Glomerular endothelial cell (primary cell): ENCODE measurements at places on chromosomes 5 and 9.

DNA sequence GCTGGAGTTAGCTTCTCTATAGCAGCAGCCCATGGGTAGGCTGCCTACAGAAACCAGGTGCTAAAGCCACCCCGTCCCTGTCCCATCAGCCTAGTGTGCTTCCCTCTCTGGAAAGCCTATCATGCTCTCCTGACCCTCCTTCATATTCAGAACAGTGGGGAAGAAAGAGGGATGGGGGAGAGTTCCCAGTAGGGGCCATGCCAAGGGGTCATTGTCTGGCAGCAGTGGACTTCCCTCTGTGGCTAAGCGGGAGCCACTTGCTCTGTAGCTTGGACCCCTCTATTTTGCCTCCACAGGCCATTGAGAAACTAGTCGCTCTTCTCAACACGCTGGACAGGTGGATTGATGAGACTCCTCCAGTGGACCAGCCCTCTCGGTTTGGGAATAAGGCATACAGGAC, 17.5 kb downstream of the PTPA start:
- no peak for DNase-seq

DNA sequence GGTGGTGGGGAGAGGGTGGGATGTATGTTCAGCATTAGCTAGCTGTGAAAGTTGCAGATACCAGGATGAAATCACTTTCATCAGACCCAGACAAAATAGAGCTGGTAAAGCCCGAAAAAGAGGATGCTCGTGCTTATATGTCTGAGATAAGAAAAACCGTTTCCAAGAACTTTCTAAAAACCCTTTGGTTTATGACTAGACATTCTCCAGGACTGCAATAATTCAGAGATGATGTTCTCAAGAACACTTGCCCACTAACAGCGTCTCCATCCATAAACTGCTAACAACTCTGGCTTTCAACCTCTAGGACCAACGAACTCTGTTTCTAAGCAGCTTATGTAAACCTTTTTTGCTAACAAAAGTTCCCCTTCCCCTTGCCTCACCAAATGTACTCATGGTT, 8.4 kb upstream of the AMACR start:
- no peak for DNase-seq

- DNase-seq, result no peak
Measured at GRCh38 chr5:140318792-140319191, 15.9 kb upstream of the PFDN1 start.

GRCh38 chr5:145948921-145949320, 12.5 kb downstream of the SH3RF2 start:
- DNase-seq, result no peak

- no peak for DNase-seq
Measured at GRCh38 chr5:153147891-153148623, 342.4 kb upstream of the GRIA1 start.

DNA sequence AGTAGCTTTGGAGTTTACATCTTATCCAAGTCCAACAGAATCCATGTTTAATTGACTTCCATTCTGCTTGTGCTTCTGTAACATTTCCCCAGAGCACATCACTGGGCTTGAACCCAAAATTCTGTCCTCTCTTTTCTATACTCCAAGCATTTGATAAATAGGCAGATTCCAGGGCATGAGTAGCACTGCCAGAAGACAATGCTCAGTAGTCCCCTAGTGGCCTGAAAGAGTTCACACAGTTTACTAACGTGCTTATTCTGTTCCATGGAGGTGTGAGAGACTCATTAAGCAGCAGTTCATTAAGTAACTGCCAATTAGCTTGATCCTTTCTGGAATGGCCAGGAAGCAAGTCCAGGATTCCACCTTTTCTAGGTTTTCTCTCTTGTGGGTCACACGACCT, 9.4 kb upstream of the GABRA6 start:
- DNase-seq, result no peak

- DNase-seq, result no peak
Measured at GRCh38 chr9:71243951-71244350, 122.5 kb upstream of the TRPM3 start.

GRCh38 chr5:172142709-172143215, 45.3 kb downstream of the STK10 start:
- no peak for DNase-seq

DNA sequence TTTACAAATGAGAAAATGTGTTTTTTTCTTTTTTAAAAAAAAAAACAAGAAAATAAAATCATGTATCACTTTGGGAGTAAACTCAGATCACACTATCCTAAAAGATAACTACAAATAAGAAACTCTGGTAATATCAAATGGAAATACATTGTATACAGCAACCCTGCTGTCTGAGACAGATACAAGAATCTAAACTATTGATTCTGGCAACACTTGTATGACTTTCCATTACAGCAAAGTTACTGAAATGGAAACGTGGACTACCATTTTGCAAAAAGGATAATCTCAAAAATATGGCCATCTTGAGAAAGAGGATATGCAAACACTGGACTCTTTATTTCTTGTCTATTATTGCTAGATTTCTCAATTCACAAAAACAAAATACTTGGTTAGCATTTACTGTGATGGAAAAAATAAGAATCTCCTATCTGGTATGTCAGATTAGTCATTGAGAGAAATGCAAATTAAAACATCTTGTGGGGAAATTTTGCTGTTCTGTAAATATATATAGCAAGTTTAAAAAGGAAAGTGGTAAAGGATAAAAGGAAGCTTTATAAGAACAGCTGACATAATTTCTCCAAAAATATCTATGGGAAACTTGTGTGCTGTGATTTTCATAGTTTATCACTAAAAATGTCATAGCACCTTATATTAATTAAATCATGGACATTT, 112.9 kb upstream of the FER start:
- no peak for DNase-seq

DNA sequence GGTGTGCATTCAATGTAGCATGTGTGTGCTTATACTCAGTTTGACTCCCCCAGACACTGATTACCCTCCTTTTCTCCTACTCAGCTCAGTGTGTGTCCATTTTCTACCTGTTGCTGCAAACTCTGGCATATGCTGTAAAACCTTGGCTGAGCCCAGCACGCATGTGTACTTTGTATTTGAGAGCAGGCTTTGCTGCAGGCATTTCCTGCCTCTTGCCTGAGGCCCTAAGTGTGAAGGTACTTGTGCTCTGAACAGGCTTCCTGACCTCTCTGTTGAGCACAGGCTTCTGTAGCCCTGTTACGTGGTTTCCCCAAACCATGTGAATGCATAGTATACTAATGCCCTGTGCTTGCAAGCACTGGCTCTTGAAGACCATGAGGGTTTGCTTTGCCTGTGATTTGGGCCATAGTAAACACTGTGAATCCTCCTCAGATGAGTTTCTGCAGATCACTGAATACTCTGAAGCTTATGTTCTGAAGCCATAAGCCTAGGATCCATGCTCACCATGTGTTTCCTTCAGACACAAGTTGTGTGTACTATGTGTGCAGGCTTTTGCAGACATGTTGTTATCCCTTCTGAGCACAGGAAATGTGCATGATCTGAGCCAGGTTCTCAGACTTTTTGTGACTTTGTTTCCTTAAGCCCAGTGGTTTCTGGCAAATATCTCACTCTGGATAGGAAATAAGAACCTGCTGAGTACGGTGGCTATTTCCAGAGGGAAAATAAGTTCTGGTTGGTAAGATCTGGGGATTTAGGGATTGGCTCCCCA, 124.9 kb upstream of the RUSC2 start:
- no peak for DNase-seq

GRCh38 chr5:72922422-72922821, 33.4 kb upstream of the FCHO2 start:
- DNase-seq, result no peak

GRCh38 chr5:173056783-173057061, 570 bp downstream of the CREBRF start:
- DNase-seq, result no peak

DNA sequence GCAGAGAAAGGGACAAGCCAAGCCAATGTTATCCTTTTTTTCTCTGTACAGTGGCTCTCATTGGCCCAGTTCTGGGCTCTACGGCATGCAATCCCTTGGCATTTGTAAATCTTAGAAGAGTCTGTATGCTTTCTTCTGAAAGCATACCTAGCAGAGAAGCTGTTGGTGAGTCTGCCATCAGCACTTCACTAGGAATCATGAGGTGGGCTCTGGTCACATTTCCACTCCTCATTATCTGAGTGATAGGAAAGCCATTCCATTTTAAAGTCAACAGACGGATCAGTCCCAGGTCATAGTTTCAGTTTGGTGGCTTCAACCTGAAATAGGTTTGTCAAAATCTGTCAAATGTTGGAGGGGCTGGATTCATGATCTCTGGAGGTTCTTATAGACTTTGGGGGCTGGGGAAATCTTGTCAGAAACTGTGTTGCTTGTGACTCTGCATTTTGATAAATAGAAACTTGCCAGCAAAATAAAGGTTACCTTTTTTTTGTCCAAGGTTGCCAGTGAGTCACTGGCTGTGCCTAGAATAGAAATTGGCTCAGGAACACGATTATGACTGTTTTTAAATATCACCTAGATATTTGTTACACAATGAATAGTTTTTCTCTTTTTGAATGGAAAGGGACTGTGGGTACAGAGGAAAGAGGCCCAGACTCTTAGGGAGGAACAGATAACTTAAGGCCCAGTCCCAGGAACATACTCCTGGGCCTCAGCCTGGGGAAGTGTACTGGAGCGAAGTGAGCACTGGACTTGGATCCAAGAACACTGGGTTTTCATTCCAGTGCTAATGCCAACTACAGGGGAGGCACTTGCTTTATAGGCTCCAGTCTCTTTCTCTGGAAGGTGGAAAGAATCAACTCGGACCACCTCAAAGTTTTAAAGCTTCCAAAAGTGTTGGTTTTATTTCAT, 183.1 kb downstream of the NMUR2 start:
- no peak for DNase-seq

DNA sequence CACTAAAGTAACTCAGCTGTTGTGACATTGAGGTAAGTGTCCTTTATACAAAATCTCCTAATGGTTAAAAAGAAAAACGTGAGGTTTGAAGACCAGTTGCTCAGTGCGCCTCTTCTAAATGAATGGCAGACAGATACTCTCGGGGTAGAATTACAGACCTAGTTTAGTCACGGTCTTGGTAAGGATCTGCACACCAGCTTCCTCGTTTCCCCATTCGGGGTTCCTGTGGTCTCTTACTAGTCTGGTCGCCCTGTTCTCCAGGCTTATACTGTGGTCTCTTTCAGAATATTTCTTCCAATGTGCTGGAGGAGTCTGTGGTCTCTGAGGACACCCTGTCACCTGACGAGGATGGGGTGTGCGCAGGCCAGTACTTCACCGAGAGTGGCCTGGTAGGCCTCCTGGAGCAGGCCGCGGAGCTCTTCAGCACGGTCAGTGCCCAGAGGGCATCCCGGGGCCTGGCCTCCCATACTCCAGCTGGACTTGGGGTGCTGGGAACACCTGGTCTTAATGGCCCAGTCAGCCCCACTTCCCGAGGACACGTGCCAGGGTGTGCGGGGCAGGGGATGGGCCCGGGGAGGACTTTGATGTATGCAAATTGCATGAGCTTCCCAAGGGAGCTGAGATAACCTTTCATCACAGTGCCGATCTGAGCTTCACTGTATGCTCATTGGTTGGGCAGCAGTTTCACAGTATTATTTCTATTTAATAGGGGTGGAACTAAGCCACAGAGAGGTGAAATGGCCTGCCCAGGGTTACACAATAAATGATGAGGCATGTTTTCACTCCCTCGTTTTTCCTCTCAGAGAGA, 224.5 kb downstream of the DOCK8 start:
- DNase-seq, result no peak

GRCh38 chr5:133993185-133993936, 11.4 kb downstream of the VDAC1 start:
- no peak for DNase-seq
